ENCODE measurements at places on chromosomes 1 and 21.
A peak's percentile ranks its signal among the peaks of the same experiment; 100 is the strongest.

- DNase-seq = peak; percentile 81
These were observed 162.3 kb upstream of the VAMP3 start for GRCh38 chr1:7608628-7609305.

- no peak for DNase-seq
These were observed 24.9 kb upstream of the NHLH2 start for GRCh38 chr1:115865704-115866380.

GRCh38 chr1:17244821-17245740, 3.8 kb upstream of the PADI3 start:
- peak; percentile 37 for DNase-seq

DNA sequence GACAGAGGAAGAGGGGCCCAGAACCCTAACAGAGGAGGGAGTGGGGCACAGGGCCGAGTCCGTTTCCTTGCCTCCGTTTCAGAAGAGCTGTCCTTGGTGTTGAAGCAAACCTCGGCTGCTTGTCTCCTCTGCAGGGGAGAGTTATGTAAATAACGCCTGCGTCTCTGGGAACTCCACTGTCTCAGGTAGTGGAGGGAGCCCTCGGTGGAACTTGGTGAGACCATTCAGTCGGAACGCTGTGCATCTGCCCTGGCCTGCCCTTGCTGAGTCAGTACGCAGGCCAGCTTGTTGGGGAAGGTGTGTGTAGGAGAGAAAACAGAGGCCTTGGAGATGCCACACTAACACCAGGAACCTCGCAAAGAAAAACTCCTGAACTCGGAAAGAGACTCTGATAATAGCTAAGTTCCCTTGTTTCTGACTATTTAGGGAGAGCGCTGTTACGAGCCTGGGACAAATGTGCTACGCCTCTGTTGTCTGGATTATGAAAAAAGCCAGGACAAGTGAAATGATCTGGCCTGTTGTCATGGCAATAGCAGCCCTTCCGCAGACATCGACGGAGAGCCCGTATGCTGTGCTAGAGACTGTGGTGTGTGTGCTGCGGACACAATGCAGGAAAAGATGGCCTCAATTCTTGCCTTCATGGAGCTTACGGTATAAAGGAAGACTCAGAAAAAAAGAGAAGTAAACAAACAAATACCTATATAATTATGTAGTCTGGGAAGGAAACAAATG, 94.6 kb upstream of the AKT3 start:
- peak; percentile 97 for DNase-seq

DNA sequence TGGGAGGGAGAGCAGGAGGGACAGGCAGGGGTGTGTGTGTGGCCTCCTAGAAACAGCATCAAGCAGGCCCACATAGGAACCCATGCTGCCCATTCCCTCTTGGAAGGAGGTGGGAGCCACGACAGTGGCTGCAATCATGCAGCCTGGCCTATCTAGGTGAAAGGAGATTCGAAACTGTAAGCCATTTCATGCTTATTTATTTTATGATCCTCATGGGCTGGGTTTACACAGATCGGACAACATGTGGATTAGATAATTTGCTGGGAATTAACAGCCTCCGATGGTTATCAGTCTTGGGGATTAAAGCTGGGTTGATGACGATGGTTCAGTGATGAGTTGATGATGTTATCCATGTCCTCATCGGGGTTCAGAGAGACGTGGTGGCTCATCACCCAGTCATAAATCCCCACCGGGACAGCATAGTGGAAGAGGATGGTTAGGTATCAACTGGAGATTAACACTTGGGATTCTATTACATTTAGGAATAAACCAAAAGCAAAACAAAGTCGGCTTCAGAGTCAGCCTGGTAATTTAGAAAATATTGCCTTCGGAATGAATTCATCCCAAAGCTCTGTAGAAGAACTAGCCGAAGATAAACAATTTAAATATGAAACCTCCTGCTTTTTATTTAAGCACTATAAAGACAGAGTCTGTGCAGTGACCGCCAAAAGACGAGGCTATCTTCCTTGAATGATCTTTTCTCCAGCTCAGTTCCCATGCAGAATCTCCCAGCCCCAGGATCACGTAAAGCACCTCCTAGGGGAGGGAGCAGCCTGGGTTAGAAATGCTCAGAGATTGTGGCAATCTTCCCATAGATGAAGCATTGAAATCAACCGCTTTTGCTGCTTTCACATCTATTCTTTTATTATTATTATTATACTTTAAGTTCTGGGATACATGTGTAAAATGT, 252.8 kb downstream of the FOXD2 start:
- no peak for DNase-seq

- DNase-seq = no peak
These were observed 12.0 kb upstream of the SLC2A5 start for GRCh38 chr1:9081473-9081872.

- peak; percentile 74 for DNase-seq
These were observed 31.7 kb downstream of the IFNGR2 start for GRCh38 chr21:33434770-33435360.

- DNase-seq = no peak
These were observed 62.2 kb downstream of the LRRC40 start for GRCh38 chr1:70143048-70143659.

DNA sequence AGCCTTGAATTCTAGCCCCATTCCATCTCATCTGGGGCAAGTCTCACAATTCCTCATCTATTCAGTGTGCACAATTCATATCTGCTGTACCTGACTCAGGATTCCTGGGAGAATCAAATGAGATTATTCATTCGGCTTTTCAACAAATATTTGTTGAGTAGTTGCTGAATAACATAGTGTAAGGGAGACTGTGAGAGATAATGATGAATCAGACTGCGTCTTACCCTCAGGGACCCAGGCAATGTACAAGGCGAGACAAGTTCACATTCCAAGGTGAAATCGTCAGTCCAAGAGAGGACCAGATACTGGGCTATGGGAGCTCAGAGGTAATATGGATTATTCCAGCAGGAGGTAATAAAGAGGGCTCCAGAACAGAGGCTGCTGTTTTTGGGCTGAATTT, 67.8 kb upstream of the SMYD2 start:
- DNase-seq = peak; percentile 51

DNA sequence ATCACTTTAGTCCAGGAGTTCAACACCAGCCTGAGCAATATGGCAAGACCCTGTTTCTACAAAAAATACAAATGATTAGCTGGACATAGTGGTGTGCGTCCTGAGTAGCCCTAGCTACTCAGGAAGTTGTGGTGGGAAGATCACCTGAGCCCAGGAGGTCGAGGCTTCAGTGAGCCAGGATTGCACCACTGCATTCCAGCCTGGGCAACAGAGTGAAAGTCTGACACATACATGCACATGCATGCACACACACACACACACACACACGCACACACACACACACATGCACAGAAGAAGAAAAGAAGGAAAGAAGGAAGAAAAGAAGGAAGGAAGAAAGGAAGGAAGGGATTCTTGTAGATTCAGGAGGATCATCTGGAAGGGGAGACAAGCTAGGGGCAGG, 104.4 kb upstream of the USP25 start:
- no peak for DNase-seq

- DNase-seq = no peak
These were observed 682 bp downstream of the SUCO start for GRCh38 chr1:172533513-172534151.

- DNase-seq = no peak
These were observed 11.0 kb downstream of the UBL4B start for GRCh38 chr1:110123224-110123623.

- no peak for DNase-seq
These were observed 1583.8 kb downstream of the NCAM2 start for GRCh38 chr21:22582026-22582425.

DNA sequence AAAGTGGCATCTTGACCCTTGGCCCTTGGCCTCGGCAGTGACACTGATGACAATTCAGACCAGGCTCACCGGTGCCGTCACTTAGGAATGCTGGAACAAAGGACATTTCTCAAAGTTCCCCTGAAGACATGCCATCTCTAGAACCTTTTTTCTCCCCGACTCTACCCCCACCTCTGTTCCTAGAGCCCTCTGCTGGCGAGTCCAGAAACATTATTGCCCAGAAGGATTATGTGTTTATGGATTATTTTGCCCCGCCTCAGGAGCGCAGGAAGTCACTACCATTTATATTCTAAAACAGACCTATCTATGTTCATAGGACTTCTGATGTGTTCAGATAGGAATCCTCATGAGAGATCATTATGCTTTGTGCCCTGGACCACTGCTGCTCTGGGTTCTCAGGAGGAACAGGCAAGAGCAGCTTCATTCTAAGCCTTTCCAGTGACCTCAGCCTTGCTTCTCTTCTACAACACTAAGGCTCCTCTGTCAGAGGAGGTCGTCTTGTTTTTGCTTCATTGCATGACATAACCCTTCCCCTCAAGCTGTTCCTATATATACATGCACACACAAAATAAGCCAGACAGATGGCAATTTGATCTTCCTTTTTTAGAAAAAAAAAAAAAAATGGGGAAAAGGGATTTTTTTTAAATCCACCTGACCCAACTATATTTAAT, 12.4 kb upstream of the SHISA4 start:
- DNase-seq = no peak

- peak; percentile 50 for DNase-seq
These were observed 3.2 kb downstream of the SLC2A1 start for GRCh38 chr1:42955311-42956063.

GRCh38 chr21:43339668-43340067, 87.3 kb downstream of the SIK1 start:
- no peak for DNase-seq

GRCh38 chr1:247362153-247362552, 30.5 kb upstream of the ZNF496 start:
- no peak for DNase-seq

- no peak for DNase-seq
These were observed 13.9 kb downstream of the DNAJC6 start for GRCh38 chr1:65323246-65323645.

- no peak for DNase-seq
These were observed 326.5 kb upstream of the ESRRG start for GRCh38 chr1:217049721-217050120.

DNA sequence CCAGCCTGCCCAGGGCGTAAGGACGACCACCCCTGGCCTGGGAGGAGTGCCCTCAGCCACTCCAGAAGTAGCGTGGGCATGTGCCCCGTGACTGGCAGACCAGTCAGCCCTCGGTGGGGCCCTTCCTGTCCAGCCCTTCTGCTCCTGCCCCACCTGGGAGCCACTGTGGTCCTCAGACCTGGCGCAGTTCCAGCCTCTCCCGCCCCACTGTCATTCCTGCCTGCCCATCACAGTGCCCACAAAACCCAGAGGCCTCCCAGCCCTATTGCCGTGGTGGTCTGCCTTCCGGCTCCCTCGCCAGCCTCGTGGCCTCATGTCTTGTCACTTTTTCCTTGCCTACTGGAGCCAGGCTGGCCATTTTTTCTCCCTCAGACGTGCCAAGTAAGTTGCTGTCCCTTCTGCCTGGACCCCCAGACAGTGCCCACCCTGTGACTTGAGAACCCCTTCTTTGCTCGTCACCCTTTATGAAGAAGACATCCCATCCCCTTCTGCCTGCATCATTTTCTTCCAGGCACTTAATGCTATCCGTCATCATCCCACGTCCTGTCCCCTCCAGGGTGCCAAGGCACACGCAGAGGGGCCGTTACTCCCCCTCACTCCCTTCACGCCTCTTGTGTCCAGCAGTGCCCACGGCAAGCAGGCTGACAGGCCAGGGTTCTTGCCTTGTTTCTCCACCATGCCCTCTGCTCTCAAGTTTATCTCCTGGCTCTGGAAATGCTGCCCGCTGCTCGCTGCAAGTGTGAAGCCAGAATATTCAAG, 122.6 kb downstream of the CAMTA1 start:
- no peak for DNase-seq

DNA sequence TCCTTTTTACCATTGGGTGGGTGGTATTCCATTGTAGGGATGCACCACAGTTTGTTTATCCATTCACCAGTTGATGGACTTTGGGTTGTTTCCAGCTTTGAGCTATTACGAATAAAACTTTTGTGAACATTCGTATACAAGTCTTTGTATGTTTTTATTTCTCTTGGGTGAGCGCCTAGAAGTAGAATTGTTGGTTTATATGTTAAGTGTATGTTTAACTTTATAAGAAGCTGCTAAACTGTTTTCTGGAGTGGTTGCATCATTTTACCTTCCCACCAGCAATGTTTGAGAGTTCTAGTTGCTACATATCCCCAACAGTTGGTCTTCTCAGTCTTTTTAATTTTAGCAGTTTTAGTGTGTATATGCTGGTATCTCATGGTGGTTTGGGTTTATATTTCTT, 132.5 kb downstream of the PEX14 start:
- no peak for DNase-seq

GRCh38 chr1:119647228-119647733, 785 bp downstream of the ZNF697 start:
- no peak for DNase-seq

Measured in RCC 7860 (cell line).